ENCODE measurements at places on chromosomes 2 and 18.
A peak's percentile ranks its signal among the peaks of the same experiment; 100 is the strongest.

- H3K27me3 ChIP-seq, result no peaks in the 10 kb centered on the region
- no peak for DNase-seq
Measured at GRCh38 chr2:177353187-177353478, 39.4 kb upstream of the AGPS start.

DNA sequence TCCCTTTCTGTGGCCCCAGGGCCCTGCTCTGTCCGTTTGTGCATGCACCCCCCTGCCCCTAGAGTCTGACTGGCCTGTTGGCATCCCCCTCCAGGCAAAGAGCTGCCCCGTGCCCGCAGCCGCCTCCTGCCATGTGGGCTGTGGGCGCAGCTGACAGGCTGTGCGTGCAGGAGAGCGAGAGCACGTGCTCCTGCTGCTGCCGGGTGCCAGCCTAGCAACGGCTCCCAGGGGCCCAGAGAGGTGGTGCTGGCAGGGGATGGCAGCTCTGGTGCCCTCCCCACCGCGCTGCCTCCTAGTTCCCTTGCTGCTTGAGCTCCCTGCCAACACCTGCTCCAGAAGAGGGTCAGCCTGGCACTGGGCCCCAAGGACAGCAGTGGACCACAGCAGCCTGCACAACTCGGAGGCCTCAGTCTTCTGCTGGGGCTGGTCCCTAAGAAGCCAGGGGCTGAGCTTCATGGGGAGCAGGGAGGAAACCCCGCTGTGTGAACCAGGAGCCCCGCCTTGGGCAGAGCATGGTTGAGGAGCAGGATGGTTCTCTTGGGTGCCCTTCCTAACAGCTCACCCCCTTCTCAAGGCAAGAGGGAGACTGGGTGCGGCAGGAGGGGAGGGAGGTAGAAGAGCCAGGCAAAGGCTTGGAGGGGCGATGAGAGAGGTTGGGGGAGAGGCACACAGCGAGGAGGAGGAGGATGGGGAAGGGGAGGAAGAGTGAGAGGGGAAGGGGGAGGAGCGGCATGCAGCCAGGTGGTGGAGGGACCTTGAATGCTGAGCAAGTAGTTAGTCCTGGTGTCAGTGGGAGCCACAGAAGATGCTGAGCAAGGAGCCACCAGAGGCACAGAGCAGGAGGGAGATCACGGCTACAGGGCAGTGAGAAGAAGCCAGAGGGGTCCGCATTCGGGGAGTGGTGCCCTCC lies 23.8 kb upstream of the PTMA start:
- peaks cover 16% of the 10 kb centered on the region for H3K27me3 ChIP-seq
- H3K36me3 ChIP-seq, result no peaks in the 10 kb centered on the region
- no peak overlapping the region for H3K27ac ChIP-seq
- no peak overlapping the region for H3K4me3 ChIP-seq
- peaks cover 3% of the 10 kb centered on the region for H3K4me1 ChIP-seq

DNA sequence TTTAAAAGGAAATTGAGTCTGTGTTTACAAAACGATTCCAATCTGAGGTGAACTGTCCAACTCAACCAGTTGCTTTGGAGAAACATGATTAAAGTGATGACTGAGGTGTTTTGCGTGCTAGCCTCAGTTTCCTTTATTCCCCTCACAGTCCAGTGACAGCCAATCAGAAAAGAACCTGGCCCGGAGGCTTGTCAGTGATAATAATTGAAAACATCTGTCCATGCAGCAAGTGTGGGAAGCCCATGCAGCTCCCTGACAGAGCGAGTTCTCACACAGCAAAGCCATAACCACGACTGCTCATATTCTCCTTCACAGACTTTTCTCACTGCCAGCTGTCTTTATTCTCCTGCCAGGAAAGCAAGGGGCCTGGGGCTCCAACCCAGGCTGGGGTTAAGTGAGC lies 613.4 kb downstream of the ARHGAP15 start:
- DNase-seq, result no peak
- no peak overlapping the region for H3K27ac ChIP-seq
- H3K4me3 ChIP-seq, result no peak overlapping the region

GRCh38 chr2:130814931-130815680 lies 21.6 kb upstream of the ARHGEF4 start:
- peaks cover 4% of the 10 kb centered on the region for H3K4me1 ChIP-seq
- no peak overlapping the region for H3K27ac ChIP-seq
- H3K27me3 ChIP-seq, result peaks cover 23% of the 10 kb centered on the region
- DNase-seq, result no peak
- H3K36me3 ChIP-seq, result no peaks in the 10 kb centered on the region

DNA sequence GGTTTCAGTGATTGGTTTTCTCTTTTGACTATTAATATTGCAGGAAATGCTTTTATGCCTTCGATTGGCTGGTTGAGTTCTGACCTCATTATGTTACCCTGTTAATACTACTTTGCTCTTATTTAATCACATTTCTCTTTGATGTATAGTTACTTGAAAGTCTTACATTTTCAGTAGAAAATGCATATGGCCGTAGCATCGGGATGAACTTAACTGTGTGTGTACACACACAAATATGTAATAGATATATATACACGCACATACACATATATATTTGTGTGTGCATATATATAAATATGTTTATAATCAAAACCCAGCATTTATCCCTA lies 1.6 kb downstream of the EPC2 start:
- peaks cover 22% of the 10 kb centered on the region for H3K27me3 ChIP-seq
- DNase-seq, result no peak
- peaks cover 13% of the 10 kb centered on the region for H3K36me3 ChIP-seq
- H3K27ac ChIP-seq, result peak overlapping the region; percentile 89
- H3K4me3 ChIP-seq, result peak overlapping the region; percentile 84

DNA sequence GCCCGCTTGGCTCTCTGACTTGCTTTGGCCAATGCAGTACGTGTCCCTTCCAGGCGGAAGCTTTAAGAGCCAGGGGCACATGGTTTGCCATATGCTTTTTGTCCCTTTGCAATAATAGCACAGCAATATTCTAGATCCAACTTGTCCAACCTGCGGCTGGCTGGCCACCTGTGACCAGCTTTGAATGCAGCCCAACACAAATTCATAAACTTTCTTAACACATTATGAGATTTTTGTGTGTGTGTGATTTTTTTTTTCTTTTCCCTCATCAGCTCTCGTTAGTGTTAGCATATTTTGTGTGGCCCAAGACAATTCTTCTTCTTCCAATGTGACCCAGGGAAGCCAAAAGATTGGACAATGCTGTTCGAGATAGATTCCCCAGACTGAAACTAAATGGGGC lies 119.3 kb upstream of the SIX3 start:
- no peak overlapping the region for H3K27ac ChIP-seq
- no peak for DNase-seq
- no peak overlapping the region for H3K4me3 ChIP-seq
- H3K36me3 ChIP-seq, result no peaks in the 10 kb centered on the region

DNA sequence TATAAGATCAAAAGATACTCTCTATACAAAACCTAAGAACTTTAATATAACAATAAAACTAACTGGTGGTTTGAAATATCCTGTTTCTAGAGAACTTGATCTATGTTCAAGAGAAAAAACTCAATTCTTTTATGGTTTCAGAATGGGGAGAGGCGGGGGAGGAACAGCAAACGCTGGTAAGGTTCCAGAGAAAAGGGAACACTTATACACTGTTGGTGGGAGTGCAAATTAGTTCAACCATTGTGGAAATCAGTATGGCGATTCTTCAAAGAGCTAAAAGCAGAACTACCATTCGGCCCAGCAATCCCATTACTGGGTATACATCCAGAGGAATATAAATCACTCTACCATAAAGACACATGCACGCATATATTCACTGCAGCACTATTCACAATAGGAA lies 17.2 kb downstream of the FAM98A start:
- peaks cover 25% of the 10 kb centered on the region for H3K36me3 ChIP-seq
- no peak for DNase-seq
- H3K4me3 ChIP-seq, result no peak overlapping the region
